ENCODE measurements at places on chromosomes 3 and 15. TPM values are rescaled to one million over a fixed set of nuclear protein-coding genes. Genes with fewer than 3 reads are reported as not detected.

CORO2B gene
- 3.2 TPM for total RNA-seq

HDAC11 gene
- total RNA-seq: 6.6 TPM

GRCh38 chr15:61889706-61890105, 170.5 kb downstream of the VPS13C start:
- H3K4me3 ChIP-seq: no peak overlapping the region
- peaks cover 25% of the 10 kb centered on the region for H3K36me3 ChIP-seq
- no peak for DNase-seq
- H3K4me1 ChIP-seq: peaks cover 3% of the 10 kb centered on the region
- no peaks in the 10 kb centered on the region for H3K27me3 ChIP-seq

GRCh38 chr3:23723930-23724329, 81.8 kb upstream of the UBE2E1 start:
- no peaks in the 10 kb centered on the region for H3K27me3 ChIP-seq
- H3K4me3 ChIP-seq: no peak overlapping the region
- DNase-seq: no peak
- H3K27ac ChIP-seq: no peak overlapping the region

- H3K27ac ChIP-seq: no peak overlapping the region
- H3K4me1 ChIP-seq: no peaks in the 10 kb centered on the region
- H3K4me3 ChIP-seq: no peak overlapping the region
- peaks cover 6% of the 10 kb centered on the region for H3K36me3 ChIP-seq
These were observed 64.0 kb upstream of the CDAN1 start for GRCh38 chr15:42800731-42801474.

- no peak for DNase-seq
- H3K4me3 ChIP-seq: no peak overlapping the region
- H3K4me1 ChIP-seq: no peaks in the 10 kb centered on the region
- no peaks in the 10 kb centered on the region for H3K36me3 ChIP-seq
- H3K27me3 ChIP-seq: no peaks in the 10 kb centered on the region
These were observed 54.7 kb downstream of the TP63 start for GRCh38 chr3:189685860-189686259.

All from H9 (cell line).